Smooth muscle cell of the umbilical artery (primary cell): ENCODE measurements at places on chromosomes 1 and 21. TPM values are rescaled to one million over a fixed set of nuclear protein-coding genes. Genes with fewer than 3 reads are reported as not detected.

NCAM2 gene
- total RNA-seq: 4.8 and 56.1 TPM in 2 replicates

SUSD4 gene
- under 0.01 and 0.09 TPM in 2 replicates for total RNA-seq

S100A5 gene
- not detected in 2 replicates for total RNA-seq

C1orf56 gene
- total RNA-seq: 1.2 and 1.5 TPM in 2 replicates

CYP4Z1 gene
- not detected in 2 replicates for total RNA-seq

TFAP2E gene
- total RNA-seq: under 0.01 and 0.42 TPM in 2 replicates

LTN1 gene
- total RNA-seq: 40.4 and 47.6 TPM in 2 replicates

FCRL1 gene
- total RNA-seq: not detected in 2 replicates

CEP350 gene
- 58.7 and 61.5 TPM in 2 replicates for total RNA-seq

ITLN2 gene
- not detected in 2 replicates for total RNA-seq

MX1 gene
- 7.1 and 9.8 TPM in 2 replicates for total RNA-seq

GPA33 gene
- not detected in 2 replicates for total RNA-seq

PLA2G5 gene
- not detected in 2 replicates for total RNA-seq

KCNE2 gene
- not detected in 2 replicates for total RNA-seq

SLC35D1 gene
- 31.8 and 40.1 TPM in 2 replicates for total RNA-seq

EVA1B gene
- total RNA-seq: 84.0 and 161 TPM in 2 replicates

TSPAN1 gene
- 0.30 TPM in 1 of 2 replicates, not detected in the other for total RNA-seq

BTG2 gene
- 14.6 and 17.5 TPM in 2 replicates for total RNA-seq

TAS1R1 gene
- not detected in 2 replicates for total RNA-seq
